ENCODE measurements at places on chromosomes 6 and 20. TPM values are rescaled to one million over a fixed set of nuclear protein-coding genes. Genes with fewer than 3 reads are reported as not detected.

The PHACTR2 gene
- 9.1 TPM for polyA plus RNA-seq

GRCh38 chr6:33192671-33193602 lies 670 bp upstream of the COL11A2 start:
- DNase-seq, result no peak
- H3K36me3 ChIP-seq, result peaks cover 14% of the 10 kb centered on the region

DNA sequence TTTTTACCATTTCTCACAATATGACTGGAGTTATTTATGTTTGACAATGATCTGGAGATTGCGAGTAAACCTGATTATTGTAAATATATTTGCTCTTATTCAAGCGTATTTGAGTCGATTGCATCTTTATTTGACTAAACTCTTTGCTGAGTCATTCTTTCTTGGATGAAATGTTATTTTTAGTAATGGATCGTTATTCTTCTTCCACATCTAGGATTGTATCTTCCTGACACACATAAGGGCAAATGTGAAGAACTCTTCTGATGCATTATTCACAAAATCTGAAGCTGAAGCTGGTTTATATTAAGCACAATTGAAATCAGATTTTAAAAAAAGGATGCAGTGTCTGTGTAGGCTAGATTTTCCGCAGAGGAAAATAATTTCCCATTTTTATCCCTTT lies 68.2 kb downstream of the SEL1L2 start:
- H3K4me1 ChIP-seq, result no peaks in the 10 kb centered on the region
- DNase-seq, result no peak
- H3K4me3 ChIP-seq, result no peak overlapping the region
- no peak overlapping the region for H3K27ac ChIP-seq
- H3K27me3 ChIP-seq, result no peaks in the 10 kb centered on the region
- H3K36me3 ChIP-seq, result no peaks in the 10 kb centered on the region

- H3K27me3 ChIP-seq, result no peaks in the 10 kb centered on the region
- no peak overlapping the region for H3K27ac ChIP-seq
- no peak for DNase-seq
- H3K36me3 ChIP-seq, result no peaks in the 10 kb centered on the region
- H3K4me3 ChIP-seq, result no peak overlapping the region
Observed at GRCh38 chr6:53583451-53583850, 38.5 kb upstream of the GCLC start.

GRCh38 chr6:13445005-13445743 lies 42.2 kb downstream of the GFOD1 start:
- peak; percentile 69 for DNase-seq
- no peaks in the 10 kb centered on the region for H3K4me1 ChIP-seq
- H3K4me3 ChIP-seq, result no peak overlapping the region
- no peaks in the 10 kb centered on the region for H3K27me3 ChIP-seq

- H3K4me3 ChIP-seq, result no peak overlapping the region
- H3K27ac ChIP-seq, result no peak overlapping the region
- no peaks in the 10 kb centered on the region for H3K36me3 ChIP-seq
Observed at GRCh38 chr6:129446272-129447197, 263.4 kb downstream of the ARHGAP18 start.

All from small intestine (tissue), 16 donors.